ENCODE measurements at places on chromosomes 16 and 17. TPM values are rescaled to one million over a fixed set of nuclear protein-coding genes. Genes with fewer than 3 reads are reported as not detected.

DNAH17 gene
- 4.0 TPM for polyA plus RNA-seq

DNA sequence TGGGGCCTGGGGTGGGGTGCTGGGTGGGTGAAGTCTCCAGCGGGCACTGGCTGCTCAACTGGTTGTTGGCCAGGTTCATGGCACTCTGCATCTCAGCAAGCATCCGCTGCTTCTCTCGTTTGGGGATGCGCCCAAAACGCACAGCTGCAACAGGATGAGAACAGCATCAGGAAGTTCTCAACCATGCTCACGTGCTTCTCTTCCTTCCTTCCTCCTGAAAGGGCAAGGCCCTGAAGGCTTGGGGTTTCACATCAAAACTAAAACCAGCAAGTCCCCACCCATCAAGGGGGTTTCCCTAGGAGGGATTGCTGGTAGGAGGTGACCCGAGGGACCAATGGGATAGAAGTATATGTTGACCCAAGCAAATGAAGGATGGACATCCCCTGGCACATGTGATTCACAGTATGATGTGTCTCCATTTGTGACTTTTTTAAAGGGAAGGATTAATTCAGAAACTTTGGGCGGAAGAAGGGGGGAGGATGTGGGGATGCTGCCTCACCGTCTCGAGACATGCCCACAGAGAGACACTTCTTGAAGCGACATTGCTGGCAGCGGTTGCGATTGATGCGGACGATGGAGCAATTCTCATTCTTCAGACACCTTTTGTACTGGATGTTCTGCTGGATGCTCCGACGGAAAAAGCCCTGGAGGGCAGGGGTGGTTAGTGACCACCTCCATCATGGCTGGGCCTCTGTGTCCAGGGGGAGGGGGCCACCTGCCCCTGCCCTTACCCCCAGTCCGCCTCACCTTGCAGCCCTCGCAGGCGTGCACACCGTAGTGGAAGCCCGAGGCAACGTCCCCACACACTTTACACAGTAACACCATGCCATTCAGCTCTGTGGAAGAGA is 4.2 kb downstream of the NR1D1 start:
- no peak for DNase-seq

CD7 gene
- 0.65 TPM for polyA plus RNA-seq

PRR35 gene
- polyA plus RNA-seq = 16.0 TPM

LGALS9B gene
- polyA plus RNA-seq = not detected

DNA sequence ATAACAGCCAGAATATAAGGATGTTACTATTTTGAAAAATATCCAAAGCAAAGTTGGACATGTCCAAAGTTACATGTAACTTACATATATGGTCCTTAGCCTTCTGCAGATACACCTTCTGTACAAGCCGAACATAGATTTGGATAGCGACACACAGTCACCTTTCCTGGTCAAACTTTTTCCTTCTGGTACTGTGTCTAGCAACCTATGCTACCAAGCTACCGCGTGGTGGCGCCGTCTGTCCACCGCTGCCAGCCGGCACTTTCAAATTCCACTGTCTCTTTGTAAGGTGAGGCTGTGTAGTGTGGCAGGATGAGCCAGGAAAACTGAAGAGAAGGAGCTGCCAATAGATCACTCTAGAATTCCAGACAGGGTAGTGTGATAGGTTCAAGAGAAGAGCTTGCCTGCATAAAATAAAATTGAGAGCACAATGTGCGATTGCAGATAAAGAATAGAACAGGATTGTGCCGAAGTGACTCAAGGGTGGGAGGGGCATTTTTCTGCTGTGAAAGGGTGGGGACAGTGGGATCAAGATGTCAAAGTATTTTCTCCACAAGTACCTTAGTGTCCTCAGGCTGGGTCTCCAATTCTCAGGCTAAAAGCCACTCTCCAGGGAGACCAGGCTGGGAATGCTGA is 366.9 kb downstream of the SLC39A11 start:
- peak; percentile 49 for DNase-seq

DNA sequence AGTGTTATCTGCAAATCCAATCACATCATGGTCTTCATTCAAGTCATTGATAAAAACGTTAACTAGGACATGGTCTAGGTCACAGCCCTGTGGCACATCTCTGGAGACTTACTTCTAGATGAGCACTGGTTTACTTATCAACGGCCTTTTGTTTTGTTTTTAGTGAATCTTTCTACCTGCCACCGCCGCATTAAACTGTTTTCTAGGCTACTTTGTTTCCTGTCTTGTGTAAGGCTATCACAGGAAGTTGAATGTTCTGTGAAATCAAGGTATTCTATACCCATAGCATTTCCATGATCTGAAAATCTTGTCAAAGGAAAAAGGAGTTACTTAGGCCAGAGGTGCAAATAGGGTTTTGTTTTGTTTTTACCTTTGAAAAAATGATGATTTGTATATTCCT is 26.9 kb downstream of the SOCS3 start:
- DNase-seq = no peak

DNA sequence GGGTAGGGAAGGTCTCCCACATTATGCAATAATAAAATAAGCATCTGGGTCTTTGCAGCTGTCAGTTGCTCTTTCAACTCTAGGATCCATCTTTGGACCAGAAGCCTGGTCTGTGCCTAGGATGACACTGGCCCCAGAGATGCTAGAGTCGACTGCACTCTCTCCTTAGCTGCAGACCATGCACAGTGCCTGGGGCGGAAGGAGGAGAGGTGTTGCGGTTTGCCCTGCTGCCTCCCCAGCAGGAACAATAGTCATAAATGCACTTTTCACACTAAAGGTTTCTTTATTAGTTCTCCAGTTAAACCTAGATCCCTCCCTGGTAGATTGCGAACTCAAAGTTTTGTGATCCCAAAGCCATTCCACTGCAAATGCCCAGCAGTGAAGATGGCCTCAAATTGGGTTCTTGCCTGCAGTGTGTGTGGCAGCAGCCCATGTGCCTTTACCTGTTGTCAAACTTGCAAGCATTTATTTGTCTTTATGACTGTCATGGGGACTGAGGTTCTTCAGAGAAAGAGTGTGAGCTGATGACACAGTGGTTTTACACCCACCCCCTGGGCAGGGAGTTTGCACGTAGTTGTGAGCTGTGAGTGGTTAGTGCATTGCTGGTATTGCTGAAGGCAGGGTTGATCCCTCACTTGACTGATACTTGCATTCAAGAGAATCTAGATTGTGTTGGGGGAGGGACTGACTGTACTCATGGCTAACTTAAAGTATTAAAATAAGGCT is 10.3 kb downstream of the ATXN1L start:
- DNase-seq = no peak

DNA sequence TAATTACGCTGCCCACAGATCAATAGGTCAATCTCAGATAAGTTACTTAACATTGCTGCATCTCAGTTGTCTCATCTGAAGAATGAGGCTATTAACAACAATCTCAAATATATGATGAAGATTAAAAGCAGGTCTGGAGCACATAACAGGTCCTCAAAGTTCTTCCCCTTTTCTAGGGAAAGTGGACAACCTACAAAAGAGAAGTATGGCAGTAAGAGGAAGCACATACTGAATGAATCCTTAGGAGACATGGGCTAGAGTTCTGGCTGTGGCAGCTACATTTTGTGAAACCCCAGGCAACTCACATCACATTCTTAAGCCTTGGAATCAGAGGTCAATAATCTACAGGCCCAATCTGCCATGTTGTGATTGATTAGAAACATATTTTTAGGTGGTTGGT is 180.6 kb downstream of the PCTP start:
- no peak for DNase-seq

DNA sequence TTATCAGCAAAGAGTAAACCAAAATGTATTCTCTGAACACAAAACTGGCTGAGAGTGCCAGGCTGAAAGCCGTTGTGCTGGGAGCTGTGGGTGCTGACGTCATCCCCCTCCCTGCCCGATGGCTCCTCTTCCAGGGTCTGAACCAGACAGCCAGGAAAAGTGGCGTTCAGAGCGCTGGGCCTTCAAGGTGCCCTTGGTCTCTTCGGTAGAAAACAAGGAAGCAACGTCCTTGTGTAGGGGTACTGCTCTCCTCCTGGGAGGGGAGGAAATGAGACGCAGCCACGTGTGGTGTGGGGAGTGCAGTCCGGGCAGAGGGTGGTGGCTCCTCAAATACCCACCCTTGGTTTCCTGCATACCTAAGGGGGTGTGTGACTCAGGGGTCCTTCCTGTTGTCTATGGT is 394.7 kb downstream of the SEC14L1 start:
- DNase-seq = no peak

ATP2C2 gene
- 2.9 TPM for polyA plus RNA-seq

PPL gene
- polyA plus RNA-seq = 44.2 TPM

TMEM114 gene
- 0.18 TPM for polyA plus RNA-seq

CPNE7 gene
- polyA plus RNA-seq = 8.7 TPM

EVI2A gene
- polyA plus RNA-seq = 1.3 TPM

DNA sequence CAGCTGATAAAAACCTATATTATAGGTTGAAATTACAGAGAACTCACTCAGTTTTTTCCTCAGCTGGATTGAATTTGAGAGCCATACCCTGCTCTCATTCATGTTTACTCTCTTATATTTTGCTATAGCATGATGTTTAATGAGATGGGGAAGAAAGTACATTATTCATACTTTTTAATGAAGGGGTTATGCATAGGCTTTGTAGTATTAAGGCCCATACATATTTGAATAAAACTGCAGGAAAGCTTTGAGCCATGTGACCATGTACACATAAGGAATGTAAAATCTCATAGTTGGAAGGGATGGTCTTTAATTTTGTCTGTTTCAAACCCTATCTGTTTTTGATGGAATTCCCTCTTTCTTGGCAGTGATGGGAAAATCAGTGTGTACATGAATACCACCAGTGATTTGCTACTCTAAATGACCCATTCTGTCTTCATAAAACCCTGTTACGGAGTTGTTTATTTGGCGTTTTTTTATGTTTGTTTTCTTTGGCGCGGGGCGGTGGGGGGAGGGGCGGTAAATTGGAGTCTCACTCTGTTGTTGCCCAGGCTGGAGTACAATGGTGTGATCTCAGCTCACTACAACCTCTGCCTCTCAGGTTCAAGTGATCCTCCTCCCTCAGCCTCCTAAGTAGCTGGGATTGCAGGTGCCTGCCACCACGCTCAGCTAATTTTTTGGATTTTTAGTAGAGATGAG is 38.8 kb upstream of the RASL10B start:
- no peak for DNase-seq

- DNase-seq = no peak
Measured at GRCh38 chr16:85712801-85713200, 24.0 kb upstream of the GINS2 start.

SAMD14 gene
- polyA plus RNA-seq = 18.7 TPM

TBX6 gene
- 1.7 TPM for polyA plus RNA-seq

- DNase-seq = no peak
Measured at GRCh38 chr17:33811984-33812577, 443.0 kb upstream of the CCL2 start.

DNA sequence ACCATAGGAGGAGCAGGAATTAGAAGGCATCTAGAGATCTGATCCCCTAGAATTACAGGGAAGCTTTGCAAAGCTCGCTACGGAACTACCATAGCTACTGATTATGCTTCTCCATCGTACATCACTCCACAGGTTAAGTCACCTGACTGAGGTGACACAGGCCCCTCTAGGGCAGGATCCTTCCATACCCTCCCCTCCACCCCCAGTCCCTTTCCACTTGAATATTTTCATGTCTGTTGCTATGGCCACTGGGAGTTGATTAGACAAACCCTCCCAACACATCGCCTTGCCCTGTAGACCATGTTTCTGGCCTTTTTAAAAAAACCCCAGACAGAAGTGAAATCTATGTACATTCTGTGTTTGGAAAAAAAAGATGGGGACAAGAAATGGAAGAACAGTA is 287.1 kb downstream of the SOX9 start:
- DNase-seq = no peak

DNA sequence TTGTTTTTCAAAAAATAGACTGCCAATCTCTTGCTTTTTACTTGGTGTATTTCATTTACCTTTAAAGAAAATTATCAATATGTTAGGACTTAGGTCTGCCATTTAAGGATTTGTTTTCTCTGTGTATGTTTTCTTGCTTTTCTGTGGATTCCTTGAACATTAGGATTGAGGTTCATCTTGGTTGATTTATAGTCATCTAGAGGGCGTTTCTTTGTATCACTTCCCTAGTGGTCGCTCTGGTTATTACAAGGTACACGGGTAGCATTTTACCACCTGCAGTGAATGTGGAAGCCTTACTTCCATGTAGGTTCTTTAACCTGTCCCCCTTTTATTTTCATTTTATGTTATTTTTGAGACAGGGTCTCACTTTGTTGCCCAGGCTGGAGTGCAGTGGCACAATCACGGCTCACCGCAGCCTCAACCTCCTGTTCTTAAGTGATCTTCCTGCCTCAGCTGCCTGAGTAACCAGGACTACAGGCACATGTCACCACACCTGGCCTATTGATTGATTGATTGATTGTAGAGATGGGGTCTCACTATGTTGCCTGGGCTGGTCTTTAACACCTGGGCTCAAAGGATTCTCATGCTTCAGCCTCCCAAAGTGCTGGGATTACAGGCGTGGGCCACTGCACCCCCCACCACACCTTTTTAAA is 35.2 kb upstream of the CBX4 start:
- no peak for DNase-seq

All from renal pelvis (tissue), 12 donors.